ENCODE measurements at places on chromosomes 1 and 21.

DNA sequence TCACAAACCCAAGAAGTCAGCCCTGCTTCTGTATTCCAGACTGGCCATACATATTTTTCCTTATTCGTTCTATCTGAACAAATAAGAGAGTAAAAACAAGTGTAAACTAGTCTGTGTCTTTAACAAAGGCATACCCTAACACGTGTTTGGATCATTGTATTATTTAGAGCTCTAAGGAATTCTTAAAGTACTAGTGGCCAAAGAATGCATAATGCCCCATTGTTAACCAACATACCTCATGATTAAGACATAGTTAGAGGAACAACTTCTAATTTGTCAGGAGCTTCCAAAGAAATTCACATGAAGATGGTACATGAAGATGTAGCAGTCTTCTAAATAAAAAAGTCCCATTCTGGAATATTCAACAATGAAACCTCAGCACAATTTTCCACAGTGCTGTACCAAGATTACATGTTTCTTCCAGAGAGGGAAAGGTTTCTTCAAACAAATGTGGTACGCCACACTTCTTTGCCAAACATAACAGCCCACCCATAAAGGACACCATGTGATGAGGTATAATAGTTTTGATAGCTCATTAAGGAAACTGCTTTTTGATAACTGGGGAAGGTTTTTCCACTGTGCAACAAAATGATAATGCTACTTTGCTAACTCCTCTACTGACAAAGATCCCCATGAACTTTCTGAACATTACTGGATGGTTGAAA lies 5.0 kb downstream of the PALMD start:
- DNase-seq = no peak

DNA sequence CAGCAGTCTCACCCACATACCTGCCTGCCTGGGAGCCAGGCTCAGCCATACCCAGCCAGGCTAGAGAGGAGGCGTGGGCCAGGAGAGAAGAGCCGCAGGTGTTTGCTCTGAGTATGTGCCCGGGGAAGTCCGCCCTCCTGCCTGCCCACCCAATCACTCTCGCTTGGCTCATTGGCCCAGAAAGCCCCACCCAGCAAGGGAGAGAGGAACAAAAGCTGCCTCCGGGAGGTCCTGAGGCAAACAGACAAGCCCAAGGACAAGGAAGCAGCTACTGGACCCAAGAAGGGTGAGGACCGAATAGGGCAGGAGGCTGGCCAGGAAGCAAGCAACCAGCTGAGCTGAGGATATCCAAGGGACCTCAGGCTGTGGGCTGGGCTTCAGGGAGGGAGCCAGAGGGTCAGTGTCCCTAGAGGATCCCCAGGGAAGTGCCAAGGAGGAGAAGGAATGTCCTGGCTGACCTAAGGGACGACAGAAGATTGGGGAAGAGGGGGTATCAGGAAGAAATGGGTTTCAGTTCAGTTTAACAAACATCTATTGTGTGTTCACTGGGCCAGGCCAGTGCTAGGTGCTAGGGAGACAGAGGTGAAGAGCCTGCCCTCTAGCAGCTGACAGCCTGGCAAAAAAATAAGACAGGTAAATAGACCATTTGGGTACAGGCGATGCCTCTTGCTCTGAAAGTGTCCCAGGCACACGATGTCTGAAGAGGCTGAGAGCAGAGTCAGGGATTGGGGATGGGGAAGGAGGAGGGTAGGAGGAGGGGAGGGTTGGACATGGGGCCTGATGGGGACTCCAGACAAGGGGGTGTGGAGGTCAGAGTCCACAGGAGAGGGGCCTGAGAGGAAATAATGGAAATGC lies at the start of gene GJB4:
GJB4 (plus strand) TSS at position 238 of the 855 bp plus-strand sequence. CDS start 1,515 bp downstream, outside the sequence.
- no peak for DNase-seq

DNA sequence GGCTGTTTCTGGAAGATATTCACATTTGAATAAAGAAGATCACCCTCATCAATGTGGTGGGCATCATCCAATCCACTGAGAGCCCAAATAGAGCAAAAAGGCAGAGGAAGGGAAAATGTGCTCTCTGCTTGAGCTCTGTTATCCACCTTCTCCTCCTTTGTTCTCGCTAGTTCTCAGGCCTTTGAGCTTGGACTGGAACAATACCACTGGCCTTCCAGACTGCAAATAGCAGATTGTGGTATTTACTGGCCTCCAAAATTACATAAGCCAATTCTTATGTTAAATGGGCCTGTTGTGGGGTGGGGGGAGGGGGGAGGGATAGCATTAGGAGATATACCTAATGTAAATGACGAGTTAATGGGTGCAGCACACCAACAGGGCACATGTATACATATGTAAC lies 219.3 kb downstream of the C1orf94 start:
- DNase-seq = no peak

DNA sequence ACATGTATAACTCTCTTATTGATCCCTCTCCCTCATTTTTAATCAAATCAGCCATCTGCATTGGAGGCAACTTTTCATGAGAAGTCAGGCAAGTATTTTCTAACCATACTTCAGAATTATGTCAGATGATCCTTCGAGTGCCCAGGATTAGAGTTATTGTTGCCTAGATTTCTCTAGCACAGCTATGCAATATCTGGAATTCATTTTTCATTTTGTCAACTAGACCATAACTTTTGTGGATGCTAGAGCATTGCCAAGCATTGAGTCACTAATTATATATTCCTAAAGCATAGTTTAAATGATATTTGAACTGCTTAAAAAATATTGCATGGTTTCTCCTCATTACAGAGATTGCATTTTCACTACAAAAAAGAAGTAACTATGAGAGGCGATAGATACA lies 21.2 kb downstream of the HFM1 start:
- DNase-seq = peak; percentile 73

DNA sequence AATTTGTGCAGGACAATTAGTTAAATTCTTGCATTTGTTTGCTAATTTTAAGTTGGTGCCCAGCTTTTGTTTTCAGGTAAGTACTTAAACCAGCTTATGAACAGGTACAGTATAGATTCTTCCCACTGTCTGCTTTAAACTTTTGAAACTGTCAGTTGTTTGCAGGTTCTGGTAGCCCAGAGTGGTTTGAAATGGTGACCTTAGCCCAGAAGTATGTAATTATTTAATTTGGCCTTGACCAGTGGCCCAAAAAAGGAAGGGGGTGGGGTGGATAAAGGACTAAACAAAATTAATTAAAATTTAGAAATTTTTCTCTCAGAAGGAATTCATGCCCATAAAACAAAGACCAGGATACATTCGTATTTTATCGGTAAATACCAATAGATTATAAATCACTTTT lies 69.0 kb downstream of the PTBP2 start:
- no peak for DNase-seq
